Fibroblast of skin of left quadriceps (primary cell): ENCODE measurements at places on chromosomes 3 and 15.

- DNase-seq, result no peak
These were observed 108.6 kb downstream of the AKAP13 start for GRCh38 chr15:85488997-85489396.

DNA sequence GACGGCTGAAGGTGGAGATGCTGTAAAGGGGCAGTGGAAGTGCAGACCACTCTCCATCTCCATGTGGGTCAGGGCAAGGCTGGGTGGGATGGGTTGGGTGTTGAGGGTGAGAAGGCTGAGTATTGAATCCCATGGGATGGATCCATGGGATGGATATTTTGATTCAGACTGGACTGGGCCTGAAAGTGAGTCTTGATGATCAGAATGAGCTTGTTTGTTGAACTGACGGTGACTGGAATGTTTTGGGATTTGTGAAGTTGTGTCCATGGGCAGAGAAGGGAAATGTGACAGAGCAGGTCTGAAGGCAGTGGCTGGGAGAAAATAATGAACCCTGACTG lies 49.3 kb downstream of the CHST2 start:
- no peak for DNase-seq

GRCh38 chr3:39972508-39972907 lies 163.1 kb downstream of the MYRIP start:
- DNase-seq, result no peak

DNA sequence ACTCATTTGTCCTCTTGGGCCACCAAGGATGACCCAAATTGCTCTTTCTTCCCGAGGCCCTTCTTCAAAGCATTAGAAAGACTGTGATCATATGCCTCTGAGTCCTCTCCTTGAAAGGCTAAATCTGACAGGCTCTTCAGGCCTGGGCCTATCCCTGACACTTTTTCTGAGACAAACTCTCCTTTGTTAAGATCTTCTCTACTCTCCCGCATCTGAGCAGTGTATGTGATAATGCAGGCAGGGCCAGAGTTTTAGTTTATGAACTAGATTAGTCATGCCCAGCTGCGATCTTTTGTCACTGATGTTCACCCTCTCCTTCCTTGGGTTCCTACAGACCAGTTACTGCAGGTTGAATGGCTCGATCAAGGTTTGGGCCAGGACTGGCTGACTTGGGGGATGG lies 39.2 kb downstream of the MASP1 start:
- DNase-seq, result no peak

DNA sequence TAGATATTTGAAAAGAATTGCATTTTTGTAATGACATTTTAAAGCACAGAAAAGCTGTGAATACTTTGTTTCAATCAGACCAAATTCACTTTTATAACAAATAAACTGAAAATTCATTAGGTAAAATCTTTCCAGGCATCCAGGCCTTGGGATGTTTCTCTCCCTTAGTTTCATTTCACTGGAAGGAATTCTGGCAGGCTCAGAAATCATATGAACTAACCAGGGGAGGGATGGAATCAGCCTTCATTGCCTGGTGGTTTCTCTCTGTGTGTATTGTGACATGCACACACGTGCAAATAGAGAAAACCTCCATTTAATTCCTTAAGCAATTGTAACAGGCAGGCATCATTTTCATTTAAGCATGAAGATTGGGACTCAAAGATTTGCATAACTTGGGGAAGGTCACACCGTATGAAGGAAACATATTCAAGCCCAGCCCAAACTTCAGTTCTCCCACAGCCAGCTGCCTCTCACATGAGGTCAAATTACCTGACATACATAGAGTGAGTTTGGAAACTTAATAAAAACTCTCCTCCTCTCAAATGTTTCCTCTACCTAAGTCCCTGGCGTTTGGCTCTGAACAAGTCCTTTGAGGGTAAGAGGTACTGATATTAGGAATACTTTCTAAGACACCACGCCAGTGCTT lies 376.1 kb upstream of the MCTP2 start:
- no peak for DNase-seq

DNA sequence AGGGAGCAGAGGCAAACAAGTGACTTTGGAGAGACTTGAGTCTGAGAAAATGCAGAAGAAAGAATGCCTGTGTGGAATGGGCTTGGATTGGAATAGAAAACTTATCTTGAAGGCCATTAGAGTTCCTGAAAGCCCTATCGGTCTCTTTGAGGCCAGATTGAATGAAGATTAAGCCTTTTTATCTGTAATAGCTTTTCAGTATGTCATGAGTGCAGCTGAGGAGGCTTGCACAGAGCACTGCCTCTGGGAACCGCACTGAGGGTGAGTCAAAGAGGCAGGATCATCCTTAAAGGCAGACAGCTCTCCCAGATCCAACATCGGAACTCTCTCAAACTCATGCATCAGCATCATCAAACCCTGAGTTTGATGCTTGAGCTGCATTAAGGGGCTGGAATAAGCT lies 515.2 kb downstream of the NTRK3 start:
- no peak for DNase-seq

GRCh38 chr3:122233101-122233952 lies 49.9 kb downstream of the CASR start:
- no peak for DNase-seq

GRCh38 chr3:139312959-139313358 lies 30.9 kb upstream of the MRPS22 start:
- no peak for DNase-seq
